Thoracic aorta (tissue), 2 donors: ENCODE measurements at places on chromosomes 2 and 18.

- DNase-seq: no peak
Measured at GRCh38 chr2:222622910-222623309, 33.0 kb downstream of the FARSB start.

GRCh38 chr2:181421131-181421458 is 36.1 kb upstream of the ITGA4 start:
- DNase-seq: no peak

GRCh38 chr2:171723716-171724683 is 36.7 kb downstream of the DYNC1I2 start:
- DNase-seq: no peak

DNA sequence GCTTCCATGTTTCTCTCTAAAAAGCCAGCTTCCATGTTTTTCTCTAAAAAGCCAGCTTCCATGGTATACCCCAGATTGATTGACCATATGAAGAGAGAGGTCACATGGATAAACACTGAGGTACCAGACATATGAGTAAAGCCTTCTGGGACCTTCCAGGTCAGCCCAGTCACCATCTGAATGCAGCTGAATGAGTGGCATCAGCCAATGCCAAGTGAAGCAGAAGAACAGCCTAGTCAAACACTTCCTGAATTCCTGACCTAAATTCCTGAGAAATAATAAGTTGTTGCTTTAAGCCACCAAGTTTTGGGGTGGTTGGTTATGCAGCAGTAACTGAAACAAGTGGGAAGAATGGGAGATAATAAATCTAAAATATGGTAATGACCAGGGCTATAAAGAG is 5.7 kb upstream of the ALS2 start:
- no peak for DNase-seq

DNA sequence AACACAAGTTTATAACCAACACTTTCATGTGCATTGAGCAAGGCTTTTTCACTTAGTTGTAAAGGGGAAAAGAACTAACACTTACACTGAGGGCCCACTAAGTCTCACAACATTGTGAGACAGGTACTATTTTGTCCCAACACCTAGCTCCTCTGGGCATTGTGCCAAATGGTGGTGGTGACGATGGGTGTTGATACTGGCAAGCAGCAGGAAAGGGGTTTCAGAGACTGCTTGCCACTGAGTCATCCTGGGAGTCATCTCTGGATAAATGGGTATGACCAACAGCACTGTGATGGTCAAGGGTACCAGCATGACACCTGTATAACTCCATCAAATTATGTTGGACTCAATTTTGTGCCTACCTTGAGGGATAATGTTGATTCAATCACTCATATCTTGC is 138.8 kb upstream of the ITGA6 start:
- no peak for DNase-seq

DNA sequence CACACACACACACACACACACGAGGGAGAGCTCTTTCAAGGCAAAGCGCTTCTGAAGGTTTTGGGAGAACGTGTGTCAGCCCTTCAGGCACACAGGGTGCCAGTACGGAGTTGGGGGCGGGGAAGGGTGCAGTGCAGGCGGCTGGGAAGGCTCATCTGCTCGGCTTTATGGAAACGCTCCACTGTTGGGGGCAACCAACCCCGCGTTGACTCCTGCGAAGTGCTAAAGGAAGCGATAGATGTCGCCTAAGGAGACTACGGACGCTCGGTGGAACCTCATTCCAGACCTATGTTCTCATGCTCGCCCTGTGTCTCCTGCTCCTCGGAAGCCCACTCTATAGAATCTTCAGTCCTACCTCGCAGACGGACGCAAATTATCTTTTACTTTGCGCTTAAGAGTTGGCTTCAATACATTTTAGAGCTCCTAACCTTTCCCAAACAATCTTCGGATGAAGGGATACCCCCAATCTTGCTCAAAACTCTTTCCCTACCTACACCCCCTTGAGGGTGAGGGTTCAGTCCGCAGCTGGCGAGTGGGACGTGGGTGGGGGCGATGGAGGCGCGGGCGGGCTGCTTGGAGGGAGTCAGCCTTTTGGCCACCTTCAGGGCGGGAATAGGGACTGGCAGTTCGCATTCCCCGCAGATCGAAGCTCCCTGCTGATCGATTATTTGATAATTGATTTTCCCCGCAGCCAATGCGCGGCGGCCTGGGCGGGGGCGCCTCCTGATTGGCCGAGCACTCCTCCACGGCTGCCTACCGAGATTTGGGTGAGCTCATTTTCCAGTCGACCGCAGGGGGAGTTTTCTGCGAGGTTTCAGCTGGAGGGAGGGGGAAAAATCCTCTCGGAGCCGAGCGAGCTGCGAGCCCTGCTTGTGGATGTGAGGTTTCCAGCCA is 1.9 kb upstream of the MEIS1 start:
- DNase-seq: peak; percentile 50

DNA sequence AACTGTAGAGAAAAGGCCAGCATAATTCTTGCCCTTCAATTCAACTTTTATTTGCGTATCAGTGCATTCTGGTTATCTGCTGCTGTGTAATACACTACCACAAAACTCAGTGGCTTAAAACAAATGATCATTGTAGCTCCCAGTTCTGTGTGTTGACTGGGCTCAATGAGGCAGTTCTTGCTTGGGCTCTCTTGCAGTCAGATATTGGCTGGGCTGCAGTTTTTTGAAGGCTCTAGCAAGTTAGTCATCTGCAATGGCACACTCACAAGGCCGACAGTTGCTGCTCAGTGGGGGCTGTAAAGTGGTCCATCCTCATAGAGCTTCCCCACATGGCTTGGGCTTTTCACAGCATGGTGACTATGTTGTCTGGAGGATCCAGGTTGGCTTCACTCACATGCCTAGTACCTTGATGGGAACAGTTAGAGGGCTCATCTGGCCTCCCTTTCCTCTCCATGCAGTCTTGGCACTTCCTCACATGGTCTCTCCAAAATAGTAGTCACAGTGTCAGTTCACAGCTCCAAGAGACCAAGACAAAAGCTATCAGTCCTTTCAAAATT is 110.6 kb upstream of the TNP1 start:
- no peak for DNase-seq

- no peak for DNase-seq
Measured at GRCh38 chr2:225590932-225591331, 191.4 kb downstream of the NYAP2 start.

DNA sequence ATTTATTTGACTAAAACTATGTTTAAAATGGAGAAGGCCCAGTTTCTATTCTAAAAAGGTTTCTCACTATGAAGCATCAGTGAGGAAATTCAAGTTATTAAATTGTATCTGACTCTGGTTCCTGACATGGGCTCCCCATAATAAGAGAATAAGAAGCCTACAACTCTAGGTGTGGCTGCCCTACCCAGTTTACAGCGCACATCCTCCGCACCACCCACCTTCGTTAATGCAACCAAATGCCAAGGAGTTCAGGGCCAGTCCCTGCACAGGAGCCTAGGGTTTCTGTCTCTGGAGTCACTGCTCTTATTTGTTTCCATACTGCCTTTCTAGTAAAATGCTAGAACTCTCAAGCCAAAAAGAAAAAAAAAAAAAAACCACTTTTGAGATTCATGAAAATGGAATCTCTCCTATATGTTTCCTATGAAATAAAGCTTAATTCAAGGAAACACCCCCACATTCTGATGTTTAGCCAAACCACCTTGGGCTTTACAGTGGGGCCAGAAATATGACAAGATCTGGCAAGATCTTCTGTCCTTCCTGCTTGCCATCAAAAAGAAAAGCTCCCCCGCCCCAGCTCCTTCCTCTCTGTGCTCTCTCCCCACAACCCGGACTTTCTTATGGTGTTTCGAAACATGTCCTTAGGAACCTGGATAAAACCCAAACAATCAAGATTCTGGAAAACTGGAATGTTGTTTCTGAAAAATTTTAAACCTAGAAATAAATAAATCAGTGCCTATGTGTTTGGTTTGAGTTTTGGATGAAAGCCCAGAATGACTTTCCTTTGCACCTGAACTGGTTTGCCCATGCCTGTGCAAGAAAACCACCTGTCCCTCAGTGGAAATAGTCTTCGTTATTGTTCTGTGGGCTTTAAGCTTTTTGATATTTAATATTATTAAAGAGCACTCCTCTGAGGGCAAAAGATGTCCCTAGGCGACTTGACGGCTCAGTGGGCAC is 136.7 kb downstream of the SP3 start:
- no peak for DNase-seq

DNA sequence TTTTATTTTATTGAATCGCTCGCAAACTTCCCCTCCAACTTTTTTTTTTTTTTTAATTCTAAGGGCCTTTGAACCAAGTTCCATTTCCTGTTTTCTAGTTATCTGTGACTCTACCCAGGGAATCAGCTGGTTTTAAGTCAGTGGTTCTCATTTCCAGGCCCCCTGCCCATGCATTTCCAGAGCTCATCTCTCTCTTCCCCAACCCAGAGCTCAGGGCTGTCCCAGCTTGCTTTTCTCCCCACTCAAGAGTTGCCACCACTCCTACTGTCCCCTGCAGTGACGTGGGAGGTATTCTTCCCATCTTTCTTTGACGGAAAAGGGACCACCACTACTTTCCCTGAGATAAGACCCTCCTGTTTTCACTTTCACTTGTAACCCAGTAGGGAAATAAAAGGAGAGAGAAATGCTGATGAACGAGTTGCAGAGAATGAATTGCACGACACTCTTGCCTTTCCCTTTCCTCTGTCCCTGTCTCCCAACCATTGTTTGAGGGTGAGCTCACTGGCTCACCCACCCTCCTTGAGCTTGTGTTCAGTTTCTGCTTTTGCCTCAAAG is 42.1 kb downstream of the TET3 start:
- DNase-seq: no peak

- DNase-seq: no peak
Measured at GRCh38 chr2:79191081-79191480, 31.5 kb upstream of the REG3A start.

DNA sequence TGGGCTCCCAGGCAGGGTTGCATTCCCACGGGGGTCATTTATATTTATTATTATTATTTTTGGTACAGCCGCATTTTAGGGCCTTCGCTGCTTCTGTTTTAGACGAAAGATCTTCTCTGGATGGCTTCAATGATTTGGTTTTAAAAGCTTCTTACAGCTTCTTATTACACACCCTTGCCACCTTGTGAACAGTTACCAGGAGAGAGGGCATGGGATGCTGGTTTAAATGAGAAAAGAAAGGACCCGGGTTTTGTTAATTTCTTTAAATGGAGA is 1.7 kb downstream of the SH3RF3 start:
- DNase-seq: no peak

GRCh38 chr2:48069769-48070168 is 163.5 kb upstream of the FBXO11 start:
- no peak for DNase-seq

- DNase-seq: no peak
Measured at GRCh38 chr2:217746808-217747207, 256.0 kb downstream of the TNS1 start.

- no peak for DNase-seq
Measured at GRCh38 chr2:68764806-68765311, 30.2 kb downstream of the ARHGAP25 start.

- DNase-seq: no peak
Measured at GRCh38 chr2:48066000-48066399, 159.7 kb upstream of the FBXO11 start.

- no peak for DNase-seq
Measured at GRCh38 chr2:197879812-197880408, 75.5 kb downstream of the PLCL1 start.

GRCh38 chr18:59068276-59069071 is 71.2 kb upstream of the SEC11C start:
- no peak for DNase-seq

DNA sequence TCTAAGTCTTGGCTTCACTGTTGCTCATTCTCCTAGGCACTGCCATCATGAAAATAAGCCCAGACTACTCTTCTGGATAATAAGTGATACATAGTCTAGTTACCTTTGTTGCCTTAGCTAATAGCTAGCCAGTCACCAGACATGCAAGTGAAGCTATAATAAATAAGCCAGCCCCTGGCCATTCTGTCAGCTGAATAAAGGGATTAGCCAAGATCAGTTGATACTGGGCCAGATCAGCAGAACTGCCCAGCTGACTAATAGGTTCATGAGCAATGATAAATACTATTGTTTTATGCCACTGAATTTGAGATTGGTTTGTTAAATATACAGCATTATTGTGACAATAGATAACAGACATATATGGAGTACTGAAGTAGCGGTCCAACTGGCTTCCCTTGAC is 8.0 kb upstream of the C2orf69 start:
- DNase-seq: no peak

GRCh38 chr2:168843253-168843652 is 40.8 kb downstream of the NOSTRIN start:
- DNase-seq: no peak

DNA sequence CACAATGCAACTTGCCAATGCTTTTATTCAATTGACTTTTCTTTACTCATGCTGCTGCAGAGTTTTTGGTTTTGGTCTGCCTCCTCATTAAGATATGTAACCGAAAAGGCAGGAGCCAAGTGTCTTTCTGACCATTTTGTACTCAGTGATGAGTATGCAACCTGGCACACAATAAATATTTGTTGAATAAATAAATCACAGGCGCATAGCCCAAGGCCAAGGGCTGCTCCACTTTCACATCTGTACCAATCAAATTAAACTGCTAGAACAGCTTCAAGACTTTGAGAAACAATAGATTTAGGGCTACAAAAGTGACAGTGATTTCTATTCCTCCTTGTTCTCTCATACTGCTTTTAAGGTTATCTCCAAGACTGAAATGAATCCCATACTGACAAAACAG is 828.2 kb downstream of the RNF144A start:
- no peak for DNase-seq

DNA sequence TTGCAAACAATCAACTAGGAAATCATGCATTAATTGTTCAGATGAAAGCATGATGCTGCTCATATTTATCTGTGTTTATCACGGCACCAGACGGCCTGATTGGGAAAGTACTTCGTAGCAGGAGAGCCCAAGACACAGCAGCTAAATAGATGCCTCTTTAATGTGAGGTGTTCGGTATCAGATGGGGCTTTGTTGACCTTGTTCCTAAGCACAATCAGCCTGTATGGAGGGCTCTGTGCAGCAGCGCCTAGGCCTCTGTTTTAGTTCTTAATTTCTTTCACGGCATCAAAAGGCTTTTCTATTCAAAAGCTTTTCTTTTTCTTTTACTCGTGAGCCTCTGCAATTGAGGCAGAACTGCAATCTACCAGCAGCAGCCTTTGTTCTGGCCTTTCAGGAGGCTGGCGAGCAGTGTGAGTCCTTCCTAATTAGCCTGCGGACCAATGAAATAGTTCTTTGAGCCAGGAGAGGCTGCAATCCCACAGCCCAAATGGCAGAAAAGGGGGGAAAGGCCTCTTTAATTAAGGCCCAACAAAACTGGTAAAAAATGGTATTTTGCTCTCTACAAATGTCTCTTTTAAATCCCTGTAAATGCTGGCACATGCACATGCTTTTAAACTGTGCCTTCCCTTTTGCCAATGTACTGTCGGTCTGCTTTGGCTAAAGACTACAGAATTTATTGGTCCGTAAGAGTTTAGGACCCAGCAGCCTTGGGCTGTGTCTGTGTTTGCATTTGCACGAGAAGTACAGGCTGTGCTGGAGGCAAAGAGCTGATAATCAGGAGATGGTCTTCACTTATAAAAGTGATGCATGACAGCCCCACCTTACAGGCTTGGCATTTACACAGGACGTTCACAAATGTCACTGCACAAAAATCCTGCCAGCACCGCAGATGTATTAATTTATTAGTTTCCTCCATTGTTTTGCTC is 159.6 kb downstream of the RND3 start:
- DNase-seq: no peak

- no peak for DNase-seq
Measured at GRCh38 chr2:26648516-26648915, 7.3 kb upstream of the CIB4 start.

- DNase-seq: no peak
Measured at GRCh38 chr2:229661478-229661877, 52.9 kb downstream of the DNER start.

- no peak for DNase-seq
Measured at GRCh38 chr2:80117401-80117800, 187.2 kb downstream of the LRRTM1 start.

GRCh38 chr2:127392133-127392827 is 4.5 kb upstream of the MAP3K2 start:
- DNase-seq: no peak
